ENCODE measurements at places on chromosomes 6 and 20. TPM values are rescaled to one million over a fixed set of nuclear protein-coding genes. Genes with fewer than 3 reads are reported as not detected.

CRISP2 gene
- not detected for total RNA-seq

HLA-G gene
- total RNA-seq, result 1.2 TPM

HTR1E gene
- total RNA-seq, result not detected

PARD6B gene
- 6.0 TPM for total RNA-seq

GSTA4 gene
- total RNA-seq, result 28.7 TPM

CST11 gene
- total RNA-seq, result not detected

LY6G5B gene
- 33.5 TPM for total RNA-seq

PDE10A gene
- total RNA-seq, result not detected

NXT1 gene
- 59.9 TPM for total RNA-seq

DNA sequence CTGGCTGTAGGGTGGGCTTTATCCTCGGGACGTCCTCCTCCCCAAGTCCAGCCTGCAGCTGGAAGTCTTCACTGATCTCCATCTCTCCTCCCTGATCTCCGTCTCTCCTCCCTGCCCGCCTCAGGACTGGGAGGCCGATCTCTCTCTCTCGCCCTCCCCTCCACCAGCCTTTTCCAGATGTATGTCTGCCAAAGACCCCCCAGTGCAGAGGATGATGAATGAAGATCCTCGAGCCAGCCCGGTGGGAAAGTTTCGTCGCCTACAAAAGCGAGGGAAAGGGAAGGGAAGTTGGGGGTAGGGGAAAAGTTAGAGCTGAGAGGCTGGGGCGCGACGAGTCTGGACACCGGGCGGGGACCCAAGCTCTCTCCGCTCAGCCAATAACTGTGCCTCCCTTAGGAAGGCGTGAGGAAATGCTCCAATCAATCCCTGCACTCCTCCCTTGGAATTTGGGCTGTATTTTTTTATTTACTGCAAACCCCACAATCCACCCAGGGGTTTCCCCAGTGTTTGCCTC is 595 bp upstream of the SRF start:
- peaks cover 2% of the 10 kb centered on the region for H3K27me3 ChIP-seq
- H3K27ac ChIP-seq, result peak overlapping the region; percentile 91
- DNase-seq, result no peak
- peaks cover 32% of the 10 kb centered on the region for H3K4me1 ChIP-seq
- peaks cover 27% of the 10 kb centered on the region for H3K36me3 ChIP-seq

DNA sequence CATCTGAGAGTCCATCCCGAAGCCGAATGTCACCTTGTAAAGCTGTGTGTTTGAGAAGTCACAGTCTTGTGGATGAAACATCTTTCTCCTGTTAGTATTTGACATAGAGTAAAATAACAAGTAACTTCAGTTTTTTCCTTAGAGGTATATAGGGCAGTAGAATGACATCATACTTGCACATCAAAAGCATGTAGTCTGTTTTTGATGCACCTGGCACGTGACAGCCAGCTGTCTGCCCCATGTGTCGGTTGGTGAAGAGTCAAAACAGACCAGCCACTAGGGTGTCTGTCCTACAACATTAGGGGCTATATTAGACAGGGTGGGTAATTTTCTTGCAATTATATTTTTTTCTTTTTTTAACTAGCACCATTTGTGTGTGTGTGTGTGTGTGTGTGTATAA is 70.2 kb downstream of the SNX9 start:
- peak; percentile 76 for DNase-seq
- peaks cover 32% of the 10 kb centered on the region for H3K4me1 ChIP-seq
- no peak overlapping the region for H3K27ac ChIP-seq
- no peak overlapping the region for H3K4me3 ChIP-seq
- no peaks in the 10 kb centered on the region for H3K27me3 ChIP-seq
- H3K36me3 ChIP-seq, result peaks cover 40% of the 10 kb centered on the region

DNA sequence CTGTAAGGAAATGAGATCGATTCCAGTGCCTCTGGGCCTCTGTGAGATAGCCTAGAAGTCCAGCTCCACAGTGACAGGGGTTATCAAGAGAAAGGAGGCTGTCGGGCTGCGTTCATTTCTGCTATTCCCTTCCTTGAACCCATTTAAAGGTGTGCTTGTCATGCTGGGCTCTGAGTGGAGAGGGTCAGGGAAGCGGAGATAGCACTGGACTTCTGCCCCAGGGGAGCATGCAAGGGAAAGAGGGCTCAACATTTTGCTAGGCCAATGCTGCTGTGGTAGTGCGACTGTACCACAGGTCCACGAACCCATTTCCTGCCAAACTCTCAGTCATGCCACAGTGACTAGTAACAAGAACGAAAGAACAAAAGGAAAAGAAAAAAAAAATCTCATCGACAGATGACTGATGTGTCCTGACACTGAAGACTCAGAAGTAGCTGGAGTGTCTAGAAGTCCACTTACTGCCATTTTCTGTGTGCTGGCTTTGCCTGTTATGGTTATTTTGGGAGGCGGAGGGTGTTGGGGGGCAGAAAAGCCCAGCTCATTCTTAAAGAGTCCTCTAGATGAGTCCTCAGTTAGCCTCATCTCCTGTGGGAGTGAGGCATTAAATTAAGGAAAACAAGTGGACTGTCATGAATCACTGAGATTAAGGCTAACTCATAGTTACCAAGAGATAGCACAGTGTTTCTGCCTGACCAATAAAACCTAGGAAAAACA is 8.1 kb downstream of the NEDD9 start:
- H3K27me3 ChIP-seq, result no peaks in the 10 kb centered on the region
- H3K27ac ChIP-seq, result peak overlapping the region; percentile 91
- peaks cover 64% of the 10 kb centered on the region for H3K4me1 ChIP-seq
- H3K36me3 ChIP-seq, result peaks cover 61% of the 10 kb centered on the region
- H3K4me3 ChIP-seq, result peak overlapping the region; percentile 72

DNA sequence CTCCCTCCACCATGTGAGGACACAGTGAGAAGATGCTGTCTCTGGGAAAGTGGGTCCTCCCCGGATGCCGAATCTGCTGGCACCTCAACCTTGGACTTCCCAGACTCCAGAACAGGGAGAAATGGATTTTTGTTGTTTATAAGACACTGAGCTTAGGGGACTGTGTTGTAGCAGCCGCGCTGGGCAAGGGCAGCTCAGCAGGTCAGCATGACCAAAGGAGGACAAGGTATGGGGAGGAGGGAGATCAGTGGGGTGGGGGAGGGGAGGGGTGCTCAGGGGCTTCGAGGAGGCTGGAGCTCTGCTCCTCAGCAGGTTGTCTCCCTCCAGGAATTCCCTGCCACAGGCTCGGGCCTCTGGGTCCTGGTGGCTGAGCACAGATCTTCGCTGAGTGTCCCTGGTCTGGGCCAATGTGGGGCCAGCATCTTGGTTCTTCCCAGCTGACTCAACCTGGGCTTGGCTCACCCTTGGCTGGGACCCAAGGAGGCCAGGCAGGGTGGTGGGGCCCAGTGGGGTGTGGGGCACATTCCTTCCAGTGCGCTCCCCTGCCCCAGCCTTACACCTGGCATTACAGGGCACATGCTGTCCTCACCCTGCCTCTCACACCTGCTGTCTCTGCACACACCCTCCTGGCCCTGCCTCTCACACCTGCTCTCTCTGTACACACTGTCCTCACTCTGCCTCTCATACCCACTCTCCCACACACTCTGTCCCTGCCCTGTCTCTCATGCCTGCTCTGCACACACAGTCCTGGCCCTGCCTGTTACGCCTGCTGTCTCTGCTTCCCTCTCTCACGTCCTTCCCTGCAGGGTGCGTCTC is 107.3 kb downstream of the SYCP2 start:
- H3K4me3 ChIP-seq, result no peak overlapping the region
- no peaks in the 10 kb centered on the region for H3K4me1 ChIP-seq
- no peaks in the 10 kb centered on the region for H3K36me3 ChIP-seq
- no peak for DNase-seq
- no peak overlapping the region for H3K27ac ChIP-seq
- no peaks in the 10 kb centered on the region for H3K27me3 ChIP-seq

- H3K4me1 ChIP-seq, result peaks cover 5% of the 10 kb centered on the region
- H3K4me3 ChIP-seq, result no peak overlapping the region
- no peak for DNase-seq
- H3K27me3 ChIP-seq, result no peaks in the 10 kb centered on the region
- H3K27ac ChIP-seq, result peak overlapping the region; percentile 66
These were observed 16.5 kb downstream of the SNHG17 start for GRCh38 chr20:38418509-38419204.

DNA sequence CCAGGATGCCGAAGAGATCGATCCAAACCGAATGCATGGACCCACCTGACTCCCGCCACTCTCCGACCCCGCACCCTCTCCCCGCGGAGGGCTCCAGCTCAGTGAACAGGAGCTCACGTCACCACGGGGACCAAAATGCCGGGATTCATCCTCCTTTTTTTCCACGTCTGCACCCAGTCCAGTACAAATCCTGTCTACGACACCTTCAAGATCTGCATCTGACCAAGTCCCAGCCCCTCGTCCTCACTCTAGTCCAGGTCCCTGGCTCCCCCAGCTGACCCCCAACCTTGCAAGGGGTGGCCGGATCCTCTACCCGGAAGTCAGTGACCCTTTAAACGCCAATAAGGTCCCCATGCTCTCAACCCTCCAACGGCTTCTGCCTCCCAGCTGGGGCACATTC is 92.8 kb upstream of the QKI start:
- H3K36me3 ChIP-seq, result no peaks in the 10 kb centered on the region
- no peaks in the 10 kb centered on the region for H3K4me1 ChIP-seq

- H3K27me3 ChIP-seq, result peaks cover 8% of the 10 kb centered on the region
- H3K27ac ChIP-seq, result no peak overlapping the region
- H3K4me3 ChIP-seq, result no peak overlapping the region
- no peaks in the 10 kb centered on the region for H3K4me1 ChIP-seq
- no peaks in the 10 kb centered on the region for H3K36me3 ChIP-seq
These were observed 9.4 kb downstream of the SERPINB6 start for GRCh38 chr6:2962004-2962403.

DNA sequence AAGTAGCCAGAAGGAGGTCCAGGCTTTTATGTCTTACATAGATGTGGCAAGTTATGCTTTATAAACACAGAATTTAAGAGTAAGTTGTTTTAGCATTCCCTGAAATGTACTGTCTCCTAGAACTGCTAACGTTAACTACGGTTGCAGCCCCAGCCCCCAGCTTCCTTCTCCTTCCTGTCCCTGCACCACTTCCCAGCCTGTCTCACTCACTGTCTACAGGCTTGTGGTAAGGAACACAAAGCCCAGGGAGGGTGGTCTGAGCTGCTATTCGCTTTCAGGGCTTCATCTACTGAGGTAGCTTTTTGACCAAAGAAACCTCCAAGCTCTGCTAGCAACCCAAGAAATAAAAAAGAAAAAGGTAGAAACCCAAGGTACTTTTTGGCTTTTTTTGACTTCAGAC is 35.9 kb downstream of the PCSK2 start:
- H3K4me1 ChIP-seq, result no peaks in the 10 kb centered on the region
- H3K27me3 ChIP-seq, result peaks cover 1% of the 10 kb centered on the region
- H3K36me3 ChIP-seq, result no peaks in the 10 kb centered on the region
- no peak overlapping the region for H3K4me3 ChIP-seq
- DNase-seq, result no peak

DNA sequence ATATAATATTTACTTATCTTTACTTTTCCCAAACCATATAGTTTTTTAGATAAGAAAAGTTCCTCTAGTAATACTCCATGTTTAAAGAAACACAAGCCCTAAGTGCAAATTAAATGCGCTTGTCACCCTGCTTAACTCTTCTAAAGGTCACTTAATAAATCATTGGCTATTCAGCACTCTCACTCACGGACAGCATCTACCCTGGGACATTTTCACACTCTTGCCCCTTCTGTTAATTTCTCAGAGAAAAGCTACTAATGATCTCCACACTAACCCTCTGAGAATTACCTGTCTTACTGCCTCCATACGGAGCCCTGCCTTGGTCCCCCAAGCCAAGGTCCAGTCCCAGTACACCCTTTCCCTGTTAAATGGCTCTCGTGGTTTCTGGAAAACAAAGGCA is 102.2 kb downstream of the NRN1 start:
- H3K36me3 ChIP-seq, result no peaks in the 10 kb centered on the region
- H3K4me3 ChIP-seq, result no peak overlapping the region
- H3K27ac ChIP-seq, result no peak overlapping the region
- DNase-seq, result no peak

DNA sequence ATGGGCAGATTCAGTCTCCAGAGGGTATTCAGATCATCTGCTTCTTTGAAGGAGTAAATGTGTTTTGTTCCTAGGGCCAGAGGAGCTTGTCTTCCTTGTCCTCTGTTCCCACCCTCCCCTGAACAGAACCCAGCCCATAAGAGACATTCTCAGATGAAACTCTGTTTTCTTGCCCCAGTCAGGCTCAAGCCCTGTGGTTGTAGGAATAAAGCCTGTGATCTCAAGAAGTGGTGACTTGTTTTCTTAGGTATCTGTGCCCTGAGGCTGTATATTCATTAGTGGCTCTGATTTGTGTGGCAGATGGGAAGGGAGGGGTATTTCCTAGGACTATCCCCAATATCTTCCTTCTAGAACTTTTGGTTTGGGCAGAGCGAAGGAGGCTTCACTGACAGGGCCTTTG is 27.9 kb downstream of the GSS start:
- H3K27me3 ChIP-seq, result no peaks in the 10 kb centered on the region
- H3K4me3 ChIP-seq, result no peak overlapping the region
- peaks cover 57% of the 10 kb centered on the region for H3K36me3 ChIP-seq

DNA sequence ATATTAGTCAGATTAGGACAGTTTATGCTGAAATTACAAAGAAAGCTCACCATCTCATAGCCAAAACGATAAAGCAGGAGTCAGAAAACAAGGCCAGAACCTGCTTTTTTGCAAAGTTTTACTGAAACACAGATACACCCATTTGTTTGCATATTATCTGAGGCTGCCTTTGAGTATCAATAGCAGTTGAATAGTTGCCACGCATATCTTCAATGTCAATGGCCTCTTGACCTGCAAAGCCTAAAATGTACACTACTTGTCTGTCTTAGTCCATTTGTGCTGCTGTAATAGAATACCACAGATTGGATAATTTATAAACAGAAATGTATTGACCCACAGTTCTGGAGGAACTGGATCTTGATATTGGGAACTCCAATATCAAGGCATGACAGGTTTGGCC is 94.1 kb upstream of the NT5E start:
- H3K4me3 ChIP-seq, result no peak overlapping the region
- H3K27ac ChIP-seq, result no peak overlapping the region
- no peaks in the 10 kb centered on the region for H3K36me3 ChIP-seq
- peaks cover 5% of the 10 kb centered on the region for H3K27me3 ChIP-seq
- no peak for DNase-seq

DNA sequence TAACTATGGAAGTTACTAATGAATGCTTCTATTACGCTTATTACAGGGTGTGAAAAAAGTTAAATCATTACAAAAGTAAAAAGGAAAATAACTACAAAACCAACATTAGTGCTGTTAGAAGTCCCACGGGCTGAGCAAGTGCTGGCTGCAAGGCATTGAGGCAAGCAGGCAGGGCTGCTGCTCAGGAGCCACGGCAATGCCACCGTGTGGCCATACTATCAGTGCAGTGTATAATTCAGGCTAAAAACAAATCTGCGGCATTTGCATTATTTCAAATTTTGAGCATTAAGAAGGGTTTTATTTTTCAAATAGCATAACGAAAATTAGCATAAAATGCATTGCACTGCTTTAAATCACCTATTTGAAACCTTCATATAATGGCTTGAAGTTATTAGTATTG is 17.1 kb downstream of the IFNGR1 start:
- DNase-seq, result peak; percentile 54
- H3K4me3 ChIP-seq, result no peak overlapping the region
- H3K27ac ChIP-seq, result no peak overlapping the region
- no peaks in the 10 kb centered on the region for H3K27me3 ChIP-seq
- peaks cover 46% of the 10 kb centered on the region for H3K36me3 ChIP-seq

GRCh38 chr6:85390105-85390728 is 59.7 kb upstream of the NT5E start:
- peak overlapping the region; percentile 61 for H3K27ac ChIP-seq
- DNase-seq, result peak; percentile 51
- peaks cover 1% of the 10 kb centered on the region for H3K36me3 ChIP-seq
- H3K4me1 ChIP-seq, result peaks cover 25% of the 10 kb centered on the region
- no peak overlapping the region for H3K4me3 ChIP-seq

- H3K36me3 ChIP-seq, result peaks cover 46% of the 10 kb centered on the region
- H3K4me3 ChIP-seq, result peak overlapping the region; percentile 9
- H3K4me1 ChIP-seq, result peaks cover 24% of the 10 kb centered on the region
- no peak for DNase-seq
- no peaks in the 10 kb centered on the region for H3K27me3 ChIP-seq
These were observed 4.4 kb downstream of the PNRC1 start for GRCh38 chr6:89084954-89085353.
